ENCODE measurements at places on chromosomes 11 and 22.

GRCh38 chr11:133015457-133015856, 516.8 kb downstream of the OPCML start:
- no peak for DNase-seq

DNA sequence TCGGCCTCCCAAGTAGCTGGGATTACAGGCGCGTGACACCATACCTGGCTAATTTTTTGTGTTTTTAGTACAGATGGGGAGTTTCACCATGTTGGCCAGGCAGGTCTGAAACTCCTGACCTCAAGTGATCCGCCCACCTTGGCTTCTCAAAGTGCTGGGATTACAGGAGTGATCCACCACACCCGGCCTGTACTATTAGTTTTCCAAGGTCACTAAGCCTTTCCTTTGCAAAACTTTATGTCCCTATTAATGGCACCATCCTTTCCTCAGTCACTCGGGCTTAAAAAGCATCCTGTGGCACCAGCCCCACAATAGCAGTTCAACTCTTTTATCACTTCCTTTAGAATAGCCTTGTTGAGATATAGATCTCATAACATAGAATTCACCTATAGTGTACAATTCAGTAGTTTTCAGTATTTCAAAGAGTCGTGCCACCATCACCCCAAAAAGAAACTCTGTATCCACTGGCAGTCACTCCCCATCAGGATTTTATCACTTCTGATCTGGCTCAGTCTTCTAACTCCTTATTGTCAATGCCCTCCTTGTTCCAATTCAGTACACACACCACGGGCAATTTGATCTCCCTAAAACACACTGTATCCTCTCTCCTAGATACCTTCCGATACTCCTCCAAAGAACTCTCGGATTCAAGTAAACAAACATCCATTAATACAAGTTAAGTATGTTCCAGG, 921 bp upstream of the BCL2L13 start:
- no peak for DNase-seq

DNA sequence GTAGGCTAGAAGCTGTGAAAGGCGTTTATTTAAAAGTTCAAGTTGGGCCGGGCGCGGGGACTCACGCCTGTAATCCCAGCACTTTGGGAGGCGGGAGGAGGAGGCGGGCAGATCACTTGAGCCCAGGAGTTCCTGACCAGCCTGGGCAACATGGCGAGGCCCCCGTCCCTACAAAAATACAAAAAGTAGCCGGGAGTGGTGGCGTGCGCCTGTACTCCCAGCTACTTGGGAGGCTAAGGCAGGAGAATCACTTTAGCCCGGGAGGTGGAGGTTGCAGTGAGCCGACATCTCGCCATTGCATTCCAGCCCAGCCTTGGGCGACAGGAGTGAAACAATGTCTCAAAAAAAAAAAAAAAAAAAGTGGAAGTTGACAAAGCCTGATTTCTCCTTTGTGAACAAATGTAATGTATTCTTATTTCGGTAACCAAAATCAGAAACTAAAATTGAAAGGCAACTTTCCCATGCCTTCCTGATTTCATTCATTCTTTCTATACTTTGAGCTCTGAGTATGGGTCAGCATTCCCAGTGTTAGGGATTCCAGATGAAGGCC, 825 bp downstream of the PTPMT1 start:
- DNase-seq: peak; percentile 32

DNA sequence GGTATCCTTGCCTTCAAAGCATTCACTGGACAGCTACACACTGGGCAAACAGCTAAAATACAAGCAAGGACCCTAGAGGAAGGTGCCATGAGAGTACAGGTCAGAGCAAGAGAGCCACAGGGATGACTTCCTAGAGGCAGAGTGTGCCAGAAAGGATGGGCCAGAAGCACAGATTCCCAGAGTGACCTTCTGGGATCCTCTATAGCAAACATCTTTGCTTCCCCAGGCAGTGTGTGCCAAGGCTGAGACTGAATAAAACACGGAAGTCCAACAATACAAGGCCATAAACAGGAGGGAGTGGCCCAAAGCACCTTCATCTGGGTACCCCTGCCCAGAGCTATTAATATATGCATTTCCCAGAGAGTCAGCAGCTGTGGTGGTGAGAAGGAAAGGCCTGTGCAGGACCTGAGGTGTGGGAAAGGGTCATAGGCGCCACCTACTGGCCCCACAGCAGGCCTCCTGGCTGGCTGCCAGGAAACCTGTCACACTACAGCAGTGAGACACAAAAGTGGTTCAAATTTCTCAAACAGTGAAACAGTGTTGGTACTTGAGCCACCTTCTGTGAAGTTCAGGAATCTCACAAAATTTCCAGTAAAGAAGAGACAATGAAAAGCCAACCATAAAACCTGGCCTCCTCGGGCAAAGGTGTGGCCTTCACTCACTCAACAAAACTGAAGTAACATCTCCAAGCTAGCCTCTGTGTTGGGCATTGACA, 20.3 kb downstream of the CLPB start:
- DNase-seq: peak; percentile 83

DNA sequence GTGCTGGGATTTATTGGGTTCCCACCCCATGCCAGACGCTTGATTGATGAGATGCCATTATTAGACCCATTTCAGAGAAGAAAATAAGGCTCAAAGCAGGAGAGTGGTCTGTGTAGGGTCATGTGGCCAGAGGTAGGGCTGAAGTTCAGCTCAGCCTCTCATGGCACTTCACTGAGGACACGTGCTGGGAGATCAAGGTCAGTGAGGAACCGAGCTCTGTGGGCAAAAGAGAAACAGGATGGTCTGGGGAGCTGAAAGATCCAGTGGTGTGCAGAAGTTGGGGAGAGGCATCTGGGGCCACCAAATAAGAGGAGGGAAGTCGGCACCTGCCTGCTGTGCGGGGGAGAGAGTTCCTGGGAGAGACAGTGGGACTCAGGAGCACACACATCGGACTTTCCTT, 19.6 kb downstream of the RHOD start:
- DNase-seq: no peak

DNA sequence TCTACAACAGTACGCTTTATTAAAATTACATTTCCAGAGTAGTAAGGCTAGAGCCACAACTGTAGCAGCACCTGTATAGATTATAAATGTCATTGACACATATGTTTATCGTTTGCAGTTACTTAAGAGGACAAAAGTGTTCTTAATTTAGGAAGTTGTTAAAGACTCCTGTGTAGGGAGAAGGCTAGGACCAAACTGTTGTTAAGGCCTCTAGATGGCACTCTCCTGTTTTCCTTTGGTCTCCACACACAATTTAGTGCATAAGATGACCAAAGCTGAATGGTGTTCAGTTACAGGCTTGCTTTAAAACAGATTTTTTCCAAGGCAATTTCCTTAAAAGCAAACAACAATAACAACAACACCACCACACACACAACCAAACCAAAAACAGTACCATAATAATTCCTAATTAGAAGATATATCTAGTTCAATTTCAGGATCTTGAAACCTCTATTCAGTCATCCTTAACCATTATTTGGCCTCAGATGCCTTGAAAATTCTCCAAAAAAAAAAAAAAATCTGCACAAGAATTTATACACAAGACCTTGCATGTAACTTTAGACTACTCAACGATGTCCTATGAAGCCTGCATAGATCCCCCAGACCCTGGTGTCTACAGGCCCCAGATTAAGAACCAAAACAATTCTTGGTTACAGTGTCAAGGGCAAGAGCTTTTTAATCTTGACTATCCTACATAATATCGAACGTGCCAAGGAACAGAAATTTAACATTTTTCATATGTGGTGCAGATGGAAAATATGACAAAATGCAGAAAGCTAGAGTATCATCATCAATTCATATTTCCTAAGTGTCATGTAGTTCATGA, 42.6 kb upstream of the APOA1 start:
- peak; percentile 35 for DNase-seq

DNA sequence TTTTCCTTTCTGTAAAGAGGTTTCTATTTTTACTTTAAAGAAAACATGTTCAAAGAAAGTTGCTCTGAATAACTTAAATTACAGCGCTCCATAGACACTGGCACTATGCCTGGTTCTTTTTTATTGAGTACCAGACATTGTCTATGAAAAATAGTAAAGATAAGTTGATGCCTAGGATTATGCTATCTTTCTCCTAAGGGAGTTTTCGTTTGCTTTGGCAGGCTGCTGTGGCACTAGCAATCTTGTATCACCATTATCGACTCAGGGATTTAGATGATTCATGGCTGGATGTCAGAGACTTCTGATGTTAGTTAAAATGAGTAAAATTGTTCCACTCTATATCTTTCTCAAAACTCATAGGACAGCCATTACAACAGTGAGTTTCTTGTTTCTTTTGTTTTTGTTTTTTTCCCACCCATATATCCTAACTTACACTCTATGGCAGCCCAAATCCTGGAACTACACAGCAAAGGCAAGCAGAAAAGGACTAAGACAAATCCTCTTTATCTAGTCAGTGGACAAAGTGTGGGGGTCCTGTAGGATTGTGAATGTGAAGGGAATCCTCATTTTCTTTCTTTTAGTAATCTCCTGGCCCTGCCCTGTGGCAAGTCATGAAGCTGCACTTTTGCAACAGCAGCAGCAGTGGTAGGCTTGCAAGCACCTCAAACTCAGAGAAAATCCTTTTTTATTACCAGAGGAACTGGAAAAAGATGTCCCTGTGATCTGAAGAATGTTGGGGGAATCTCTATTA, 20.7 kb downstream of the SLN start:
- DNase-seq: no peak

GRCh38 chr11:10394229-10395101, 60.6 kb upstream of the AMPD3 start:
- DNase-seq: peak; percentile 98

DNA sequence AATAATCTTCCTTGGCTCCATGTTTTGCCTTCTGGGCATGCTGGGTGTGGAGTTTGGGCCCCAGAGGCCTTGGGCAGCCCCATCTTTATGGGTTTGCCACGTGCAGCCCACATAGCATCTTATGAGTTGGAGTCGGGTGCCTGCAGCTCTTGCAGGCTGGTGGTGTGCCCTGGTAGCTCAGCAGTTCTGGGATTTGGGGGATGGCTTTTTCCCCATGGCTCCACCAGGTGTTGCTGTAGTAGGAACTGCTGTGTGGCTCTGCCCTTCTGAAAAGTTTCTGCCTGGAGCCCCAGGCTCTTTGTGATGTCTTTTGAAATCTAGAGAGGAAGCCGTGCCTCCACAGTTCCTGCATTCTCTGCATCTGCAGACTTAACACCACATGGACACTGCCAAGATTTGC, 16.8 kb downstream of the EED start:
- no peak for DNase-seq

- no peak for DNase-seq
These were observed 5.9 kb upstream of the UVRAG start for GRCh38 chr11:75809111-75809510.

DNA sequence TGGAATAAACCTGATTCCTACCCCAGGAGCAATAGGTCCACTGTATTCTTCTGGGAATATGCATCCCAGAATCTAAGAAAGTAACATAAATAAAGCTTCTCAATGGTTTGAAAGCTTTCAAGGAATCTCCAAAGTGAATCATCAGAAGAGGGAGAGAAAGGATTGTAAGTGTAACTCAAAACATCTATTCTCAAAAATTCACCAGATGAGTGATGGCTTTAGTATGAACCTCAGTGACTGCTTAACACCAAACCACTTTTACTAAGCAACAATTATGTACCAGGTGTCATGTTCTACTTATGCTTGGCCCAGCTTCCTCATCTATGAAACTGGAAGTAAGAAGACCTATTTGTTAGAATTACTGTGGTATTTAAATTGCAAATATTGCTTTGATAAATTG, 7.4 kb downstream of the RAB38 start:
- DNase-seq: no peak

- DNase-seq: no peak
These were observed 76.3 kb upstream of the IGLL5 start for GRCh38 chr22:22811016-22812009.

DNA sequence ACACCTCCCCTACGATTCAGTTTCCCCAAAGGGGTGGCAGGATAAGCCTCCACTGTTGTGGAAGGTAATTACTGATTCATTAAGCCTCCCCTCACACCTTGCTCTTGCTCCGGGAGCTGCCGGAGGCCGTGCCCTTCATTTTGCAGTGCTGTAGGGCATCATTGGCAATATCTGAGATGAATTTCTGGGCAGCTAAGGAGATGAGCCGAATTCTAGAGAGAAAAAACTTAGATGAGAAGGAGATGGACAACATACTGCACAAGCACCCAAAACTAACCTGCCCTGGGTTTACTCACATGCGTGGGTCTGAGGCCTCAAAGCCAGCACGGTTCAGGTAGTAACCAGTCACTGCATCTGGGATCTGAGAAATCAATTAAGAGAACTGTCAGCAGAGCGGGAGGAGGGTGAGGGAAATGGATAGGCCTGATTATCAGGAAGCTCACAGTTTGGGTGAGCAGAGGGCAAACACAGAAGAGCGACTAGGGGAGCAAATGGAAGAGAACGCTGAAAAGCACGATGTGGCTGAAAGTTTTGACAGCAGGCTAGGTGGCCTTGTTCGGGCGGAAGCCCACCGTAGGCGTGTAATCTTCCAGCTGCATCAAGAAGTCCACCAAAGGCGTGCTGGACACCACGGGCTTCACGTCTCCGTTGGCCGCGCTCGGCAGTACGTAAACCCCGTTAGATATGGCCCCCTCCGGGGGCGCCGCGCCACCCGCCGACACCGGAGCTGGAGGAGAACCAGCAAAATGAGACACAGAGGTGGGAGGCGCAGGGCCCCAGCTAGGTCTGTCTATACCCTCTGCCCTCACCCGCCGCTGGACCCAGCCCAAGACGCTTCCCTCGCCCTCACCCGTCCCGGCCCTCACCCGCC, 689 bp downstream of the TAF10 start:
- DNase-seq: no peak

All from trophoblast cell (in vitro differentiated cells and primary cell).